ENCODE measurements at places on chromosomes 12 and 14.

- DNase-seq, result no peak
Observed at GRCh38 chr14:48584031-48584430, 908.6 kb upstream of the MDGA2 start.

GRCh38 chr14:65866448-65866847 lies 453.9 kb downstream of the FUT8 start:
- DNase-seq, result no peak

GRCh38 chr12:96143827-96144565 lies 50.2 kb upstream of the ELK3 start:
- no peak for DNase-seq

- no peak for DNase-seq
Observed at GRCh38 chr14:78403278-78403815, 233.2 kb downstream of the NRXN3 start.

DNA sequence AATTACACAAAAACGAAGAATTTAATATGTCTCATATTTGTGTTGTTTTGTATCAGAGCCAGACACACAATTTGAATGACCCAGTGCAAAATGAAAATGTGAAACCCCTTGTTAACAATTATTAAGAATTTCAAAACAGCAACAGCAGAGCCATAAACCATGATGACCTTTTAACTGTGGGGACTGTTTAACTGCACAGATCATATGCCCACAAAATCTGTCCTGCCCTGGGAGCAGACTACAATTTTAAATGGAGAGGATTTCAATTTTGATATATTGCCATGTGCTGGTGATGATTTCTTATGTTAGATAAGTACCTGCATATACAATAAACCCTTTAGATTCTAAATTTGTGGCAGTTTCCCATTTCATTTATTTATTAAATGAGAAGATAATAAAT lies 455.5 kb upstream of the MGAT4C start:
- DNase-seq, result no peak
